ENCODE measurements at places on chromosomes 16 and 17.

DNA sequence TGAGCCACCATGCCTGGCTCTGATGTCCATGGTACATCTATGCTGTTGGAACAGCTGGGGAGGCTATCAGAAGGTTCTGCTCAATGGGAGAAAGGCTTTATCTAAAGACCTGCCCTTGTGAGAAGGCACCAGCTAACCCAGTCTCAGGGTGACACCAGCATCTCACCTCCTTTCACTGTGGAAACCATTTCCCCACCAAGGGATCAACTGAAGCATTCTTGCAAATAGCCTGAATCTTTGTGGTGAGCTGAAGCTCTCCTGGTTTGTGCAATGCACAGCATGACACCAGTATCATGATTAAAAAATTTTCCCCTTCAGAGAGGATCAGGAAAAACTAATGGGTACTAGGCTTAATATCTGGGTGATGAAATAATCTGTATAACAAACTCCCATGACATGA is 5.1 kb downstream of the CCL18 start:
- no peak for ATAC-seq

GRCh38 chr16:1773703-1774447 is 941 bp upstream of the MRPS34 start:
- no peak for ATAC-seq

DNA sequence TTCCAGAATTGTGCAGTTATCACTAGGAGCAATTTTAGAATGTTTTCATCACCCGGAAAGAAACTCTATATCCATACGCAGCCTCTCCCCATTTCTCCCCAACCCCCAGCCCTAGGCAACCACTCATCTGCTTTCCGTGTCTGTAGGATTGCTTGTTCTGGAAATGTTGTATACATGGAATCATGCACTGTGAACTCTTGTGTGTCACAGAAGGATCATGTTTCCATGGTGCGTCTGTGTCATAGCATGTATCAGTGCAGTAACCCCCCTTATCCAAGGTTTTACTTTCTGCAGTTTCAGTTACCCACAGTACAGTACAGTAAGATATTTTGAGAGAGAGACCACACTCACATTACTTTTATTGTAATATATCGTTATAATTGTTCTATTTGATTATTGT is 299.4 kb downstream of the CPPED1 start:
- ATAC-seq: no peak

DNA sequence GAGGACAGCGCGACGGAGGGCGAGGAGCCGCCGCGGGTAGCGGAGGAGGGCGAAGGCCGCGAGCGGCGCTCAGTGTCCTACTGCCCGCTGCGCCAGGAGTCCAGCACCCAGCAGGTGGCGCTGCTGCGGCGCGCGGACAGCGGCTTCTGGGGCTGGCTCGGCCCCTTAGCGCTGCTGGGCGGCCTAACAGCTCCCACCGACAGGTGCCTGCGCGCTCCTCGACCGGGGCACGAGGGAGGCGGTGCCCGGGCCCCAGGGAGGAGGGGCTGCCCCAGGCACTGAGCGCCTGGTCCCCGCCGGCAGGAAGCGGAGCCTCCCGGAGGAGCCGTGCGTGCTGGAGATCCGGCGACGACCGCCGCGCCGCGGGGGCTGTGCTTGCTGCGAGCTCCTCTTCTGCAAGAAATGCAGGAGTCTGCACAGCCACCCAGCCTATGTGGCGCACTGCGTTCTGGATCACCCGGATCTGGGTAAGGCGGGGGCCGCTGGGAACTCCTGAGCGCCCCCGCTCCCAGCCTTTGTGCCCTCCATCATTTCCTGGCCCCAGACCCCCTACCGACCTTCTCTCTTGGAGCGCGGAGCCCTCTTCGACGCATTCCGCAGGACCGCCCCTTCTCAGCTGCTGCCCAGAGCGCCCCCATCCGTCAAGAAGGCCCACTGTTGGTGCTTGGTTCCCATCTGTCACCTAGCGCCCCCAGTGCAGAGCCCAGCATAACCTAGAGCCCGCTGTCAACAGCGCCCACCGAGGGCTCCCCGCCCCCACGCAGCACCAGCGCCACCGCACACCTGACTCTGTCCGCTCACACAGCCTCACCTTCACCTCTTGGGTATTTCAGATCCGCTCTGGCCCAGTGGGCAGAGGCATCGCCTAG is 3.7 kb downstream of the C17orf50 start:
- ATAC-seq: peak; percentile 96

DNA sequence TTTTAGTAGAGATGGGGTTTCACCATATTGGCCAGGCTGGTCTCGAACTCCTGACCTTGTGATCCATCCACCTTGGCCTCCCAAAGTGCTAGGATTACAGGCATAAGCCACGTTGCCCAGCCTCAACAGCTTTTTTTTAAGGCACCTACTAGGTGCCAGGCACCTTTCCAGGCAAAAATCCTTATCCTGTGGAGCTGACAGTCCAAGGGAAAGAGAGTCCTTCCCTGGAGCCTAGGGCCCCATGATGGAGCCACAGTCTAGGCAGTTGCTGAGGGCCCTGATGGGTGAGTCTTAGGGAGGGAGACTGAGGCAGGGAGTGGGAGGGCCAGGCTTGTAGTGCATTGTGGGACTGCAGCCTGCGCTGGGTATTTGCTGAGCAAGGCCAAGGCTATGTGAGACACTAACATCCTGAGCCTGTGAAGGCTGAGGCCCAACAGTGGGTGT is 79.6 kb upstream of the TOB1 start:
- no peak for ATAC-seq

- ATAC-seq: no peak
Observed at GRCh38 chr16:2194166-2194834, 2.1 kb downstream of the CASKIN1 start.

DNA sequence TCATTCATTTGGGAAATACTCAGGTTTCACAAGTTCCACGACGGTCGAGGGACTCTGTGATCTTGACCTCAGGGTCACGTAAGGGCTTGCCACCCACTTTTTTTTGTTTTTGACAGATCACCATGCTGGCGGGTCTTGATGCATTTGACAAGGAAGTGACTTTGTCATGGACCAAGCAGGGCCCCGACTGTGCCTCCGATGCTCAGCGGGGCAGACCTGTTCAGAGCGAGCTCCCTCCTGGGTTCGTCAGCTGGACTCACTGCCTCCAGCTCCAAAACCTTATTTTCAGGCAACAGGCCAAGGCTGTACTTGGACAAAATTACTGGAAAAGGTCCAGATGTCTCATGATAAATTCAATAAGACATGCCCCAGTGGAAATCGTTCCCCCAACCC is 9.0 kb upstream of the CLEC18A start:
- ATAC-seq: no peak

DNA sequence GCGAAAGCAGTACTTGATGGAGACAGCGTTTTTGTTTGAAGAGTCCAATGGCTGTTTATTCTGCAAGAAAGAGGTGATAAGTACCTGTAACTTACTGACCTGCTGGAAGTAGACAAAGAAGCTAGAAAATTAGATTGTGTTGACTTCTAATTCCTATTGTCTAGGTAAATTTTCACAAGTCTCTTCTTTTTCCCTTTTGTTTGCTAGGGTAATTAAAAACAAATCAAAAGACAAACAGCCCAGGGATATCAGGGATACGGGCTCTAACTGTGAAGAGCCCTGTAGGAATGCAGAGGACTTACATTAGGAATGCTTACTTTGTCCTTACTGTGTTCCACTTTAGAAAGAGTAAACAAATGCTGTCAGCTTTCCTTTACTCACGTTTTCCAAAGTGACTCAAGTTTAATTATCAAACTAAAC is 7.0 kb downstream of the PSME3IP1 start:
- no peak for ATAC-seq

GRCh38 chr17:74464730-74465377 is 1.6 kb upstream of the CD300A start:
- no peak for ATAC-seq

DNA sequence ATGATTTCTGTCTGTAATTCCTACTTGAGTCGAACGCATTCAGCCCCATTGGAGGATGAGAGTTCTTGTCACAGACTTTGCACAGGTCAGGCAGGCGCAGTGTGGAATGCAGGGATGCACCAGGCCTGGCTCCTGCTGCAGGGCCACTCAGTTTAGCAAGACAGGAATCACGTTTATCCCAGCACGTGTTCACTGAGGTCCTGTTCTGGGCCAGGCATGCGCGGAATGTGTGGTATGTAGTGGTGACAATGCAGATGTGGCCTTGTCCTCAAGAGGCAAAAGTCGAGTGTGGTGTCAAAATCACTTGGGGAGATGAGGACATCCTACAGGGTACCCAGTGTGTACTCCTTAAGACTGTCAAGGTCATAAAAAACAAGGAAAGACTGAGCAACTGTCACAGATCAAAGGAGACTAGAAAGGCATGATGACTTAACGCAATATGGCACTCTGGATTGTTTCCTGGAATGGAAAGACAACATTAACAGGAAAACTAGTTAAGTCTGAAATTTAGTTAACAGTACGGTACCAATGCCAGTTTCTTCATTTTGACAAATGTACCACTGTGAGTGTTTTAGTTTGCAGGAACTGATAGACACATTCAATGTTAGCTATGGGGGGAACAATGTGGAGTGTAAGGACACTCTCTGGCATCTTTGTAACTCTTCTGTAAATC is 121.5 kb upstream of the ADAMTS18 start:
- no peak for ATAC-seq

DNA sequence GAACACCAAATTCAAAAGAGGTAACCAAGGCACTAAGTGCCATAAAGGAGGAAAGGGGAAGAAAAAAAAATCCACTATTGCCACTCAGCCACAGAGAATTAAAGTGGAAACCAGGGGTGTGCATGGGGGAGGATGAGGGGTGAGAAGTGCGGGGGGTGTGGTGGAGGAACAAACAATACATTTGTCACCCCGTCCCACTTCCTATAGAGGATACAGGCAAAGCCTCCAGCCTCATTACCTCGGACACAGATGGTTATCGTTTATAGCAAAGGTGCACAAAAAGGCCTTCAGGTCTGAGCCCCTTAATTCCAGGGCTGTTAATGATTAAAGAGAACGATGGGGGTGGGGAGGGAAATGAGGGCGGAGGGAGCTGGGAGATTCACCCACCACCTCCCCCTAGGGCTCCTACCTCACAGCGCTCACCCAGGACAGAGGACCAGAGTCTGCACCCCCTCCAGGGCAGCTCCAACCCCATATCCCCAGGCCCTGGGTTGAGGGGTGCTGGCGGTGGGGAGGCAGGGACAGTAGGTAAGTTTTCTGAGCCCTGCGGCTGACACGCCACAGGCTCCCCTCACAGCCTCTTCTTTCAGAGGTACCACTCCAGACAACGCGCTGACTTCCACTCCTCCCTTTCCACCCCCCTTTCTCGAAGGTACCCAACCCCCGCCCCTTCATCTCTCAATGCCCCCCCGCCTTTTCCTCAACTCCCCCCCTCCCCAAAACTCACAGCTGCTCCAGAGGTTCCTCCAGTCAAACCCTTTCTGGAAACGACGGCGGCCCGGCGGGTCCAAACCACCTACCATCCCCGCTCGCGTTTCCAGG is 470 bp downstream of the DCUN1D3 start:
- ATAC-seq: no peak

GRCh38 chr16:26134588-26134987 is 442.8 kb downstream of the HS3ST4 start:
- no peak for ATAC-seq

- no peak for ATAC-seq
Observed at GRCh38 chr17:76469991-76470739, 2.8 kb downstream of the AANAT start.

DNA sequence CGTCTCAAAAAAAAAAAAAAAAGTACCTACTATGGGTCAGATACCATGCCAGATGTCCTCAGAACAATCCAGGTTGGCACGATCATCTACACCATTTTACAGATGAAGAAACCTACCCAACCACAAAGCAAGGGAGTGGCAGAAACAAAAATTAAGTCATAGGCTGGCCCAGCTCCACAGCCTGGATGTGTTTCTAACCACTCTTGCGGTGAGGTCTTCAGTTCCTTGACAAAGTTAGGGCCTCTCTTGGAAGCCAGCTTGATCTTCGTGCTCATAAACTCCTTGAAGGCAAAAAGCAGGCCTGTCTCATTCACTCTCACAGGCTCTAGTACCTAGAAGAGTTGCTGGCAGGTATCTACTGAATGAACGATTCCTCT is 6.2 kb downstream of the GGA2 start:
- no peak for ATAC-seq
